Activated CD8-positive, alpha-beta memory T cell treated with anti-CD3 and anti-CD28 coated beads for 1 hour (primary cell): ENCODE measurements at places on chromosomes 2 and 18.

DNA sequence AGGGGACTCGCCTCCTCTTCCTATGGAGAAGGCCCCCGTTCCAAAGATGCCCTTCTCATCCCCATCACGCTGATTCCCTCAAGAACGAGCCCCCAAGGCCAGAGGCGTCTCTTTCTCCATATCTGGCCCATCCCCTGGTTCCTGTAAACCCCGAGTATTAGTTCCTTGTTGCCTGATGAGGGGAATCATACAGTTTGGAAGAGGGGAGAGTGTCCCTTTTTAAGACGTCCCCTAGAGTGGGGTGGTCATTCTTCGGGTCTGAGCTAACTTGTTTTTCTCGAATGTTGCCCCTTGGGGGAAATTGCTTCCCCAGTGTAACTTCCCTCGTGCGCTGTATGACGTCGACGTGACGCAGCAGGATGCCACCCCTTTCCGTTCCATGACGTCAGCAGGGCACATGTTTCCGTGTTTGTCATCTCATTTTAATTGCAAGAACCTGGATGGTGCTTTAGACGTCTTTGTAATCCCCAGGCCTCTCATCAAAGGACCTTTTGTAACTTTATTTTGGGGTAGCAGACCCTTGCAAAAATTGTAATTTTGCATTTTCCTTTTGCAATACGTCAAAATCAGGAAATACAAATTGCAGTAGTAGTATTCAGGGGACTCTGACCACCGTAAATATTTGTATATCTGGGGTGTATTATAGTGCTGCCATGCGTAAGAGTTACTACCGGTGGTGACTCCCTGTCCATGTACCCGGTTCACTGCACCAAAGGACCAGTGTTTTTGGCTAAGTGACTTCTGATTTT lies 569 bp downstream of the BABAM2 start:
- peak; percentile 99 for DNase-seq

- no peak for DNase-seq
These were observed 318.0 kb downstream of the FIGN start for GRCh38 chr2:163417596-163418337.

- no peak for DNase-seq
These were observed 2.6 kb upstream of the GPR35 start for GRCh38 chr2:240622531-240623235.

- no peak for DNase-seq
These were observed 178.4 kb downstream of the RTP5 start for GRCh38 chr2:242047963-242048362.

- DNase-seq, result no peak
These were observed 52.7 kb upstream of the EML4 start for GRCh38 chr2:42116195-42117181.

DNA sequence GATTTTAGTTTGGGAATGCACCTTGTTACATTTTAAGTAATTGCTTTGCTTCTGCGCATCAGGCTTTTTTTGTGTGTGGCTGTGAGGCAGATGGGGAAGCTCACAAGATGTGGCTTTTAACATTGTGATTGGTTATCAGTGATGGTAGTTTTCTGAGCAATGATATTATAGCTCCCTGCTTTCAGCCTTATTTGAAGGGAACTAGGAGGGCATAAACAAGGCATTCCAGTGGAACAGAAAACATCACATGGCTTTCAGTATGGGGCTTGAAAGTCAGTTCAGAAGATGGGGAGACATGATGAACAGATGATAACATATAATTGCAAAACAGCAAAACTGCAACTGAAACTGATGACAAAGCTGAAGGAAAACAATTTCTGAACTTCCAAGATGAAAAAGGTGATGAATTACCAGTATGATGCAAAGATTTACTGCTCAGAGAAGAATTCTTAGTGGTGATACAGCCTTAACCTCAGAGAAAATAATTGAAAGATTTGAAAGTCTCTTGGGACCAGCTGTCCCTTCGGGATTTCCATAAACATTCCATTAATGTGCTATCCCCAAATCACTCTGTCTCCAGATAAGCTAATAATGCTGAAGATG lies 439.7 kb downstream of the RND3 start:
- no peak for DNase-seq
